ENCODE measurements at places on chromosomes 1 and 21. TPM values are rescaled to one million over a fixed set of nuclear protein-coding genes. Genes with fewer than 3 reads are reported as not detected.

PLA2G2D gene
- total RNA-seq, result not detected

IGSF21 gene
- not detected for total RNA-seq

CDK18 gene
- total RNA-seq, result 0.29 TPM

SYPL2 gene
- 1.7 TPM for total RNA-seq

AMIGO1 gene
- 0.89 TPM for total RNA-seq

C4BPB gene
- total RNA-seq, result not detected

NLRP3 gene
- total RNA-seq, result 0.18 TPM

LRRC38 gene
- total RNA-seq, result not detected

SELE gene
- total RNA-seq, result not detected

KRTAP19-1 gene
- not detected for total RNA-seq

ASPM gene
- total RNA-seq, result 30.3 TPM

BMP8B gene
- not detected for total RNA-seq

CFAP45 gene
- not detected for total RNA-seq

TMOD4 gene
- total RNA-seq, result not detected

AADACL3 gene
- not detected for total RNA-seq

ODR4 gene
- total RNA-seq, result 11.2 TPM

FCRL6 gene
- total RNA-seq, result not detected

HCRTR1 gene
- not detected for total RNA-seq

CRABP2 gene
- total RNA-seq, result 38.1 TPM

S1PR1 gene
- total RNA-seq, result 14.7 TPM

FAM43B gene
- not detected for total RNA-seq

YY1AP1 gene
- 24.6 TPM for total RNA-seq

FAM151A gene
- not detected for total RNA-seq

LCE3E gene
- total RNA-seq, result not detected

BEND5 gene
- not detected for total RNA-seq

GBP6 gene
- not detected for total RNA-seq

RAB25 gene
- total RNA-seq, result not detected

ST6GALNAC3 gene
- total RNA-seq, result 0.58 TPM

MUL1 gene
- total RNA-seq, result 35.7 TPM

LGALS8 gene
- total RNA-seq, result 91.4 TPM
